ENCODE measurements at places on chromosomes 1 and 21.

GRCh38 chr1:93522721-93523120 lies 74.8 kb downstream of the FNBP1L start:
- no peak for DNase-seq

- DNase-seq = no peak
Measured at GRCh38 chr1:71030026-71030425, 17.6 kb downstream of the PTGER3 start.

GRCh38 chr1:7398982-7399381 lies 372.1 kb upstream of the VAMP3 start:
- DNase-seq = no peak

DNA sequence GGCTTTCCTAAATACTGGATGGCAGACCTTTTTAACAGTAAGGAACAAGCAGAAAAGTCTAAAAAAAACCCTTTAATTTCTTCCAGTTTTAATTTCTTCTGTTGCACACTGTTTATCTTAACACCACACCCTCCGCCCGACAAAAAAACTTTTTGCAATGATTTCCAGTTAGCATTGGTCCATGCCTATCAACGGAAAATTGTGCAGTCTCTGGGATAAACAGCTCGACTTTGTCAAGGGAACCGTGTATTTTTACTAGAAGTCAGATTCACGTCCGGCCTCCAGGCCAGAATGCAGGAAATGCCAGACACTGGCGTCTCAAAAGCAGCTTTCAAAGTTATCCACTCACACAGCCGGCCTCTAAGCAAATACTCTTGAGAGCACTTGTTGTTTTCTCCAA lies 378 bp upstream of the NUP210L start:
- DNase-seq = no peak

DNA sequence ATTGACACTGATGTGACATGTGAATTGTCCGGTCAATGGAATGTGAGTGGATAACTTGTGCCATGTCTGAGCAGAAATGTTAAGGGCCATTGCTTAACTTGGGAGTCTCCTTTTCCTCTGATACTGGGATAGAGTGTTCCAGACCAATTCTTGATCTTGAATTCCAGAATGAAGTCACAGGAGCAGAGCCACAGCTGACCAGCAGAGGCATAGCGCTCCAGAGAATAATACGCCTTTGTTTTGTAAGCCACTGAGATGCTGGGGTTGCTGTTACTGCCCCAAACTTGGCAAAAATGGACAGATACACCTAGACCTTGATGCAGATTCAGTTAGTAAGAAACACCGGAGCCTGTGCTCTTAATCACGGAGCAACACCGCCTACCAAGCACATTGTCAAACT lies 6.3 kb downstream of the KCNJ6 start:
- DNase-seq = no peak

DNA sequence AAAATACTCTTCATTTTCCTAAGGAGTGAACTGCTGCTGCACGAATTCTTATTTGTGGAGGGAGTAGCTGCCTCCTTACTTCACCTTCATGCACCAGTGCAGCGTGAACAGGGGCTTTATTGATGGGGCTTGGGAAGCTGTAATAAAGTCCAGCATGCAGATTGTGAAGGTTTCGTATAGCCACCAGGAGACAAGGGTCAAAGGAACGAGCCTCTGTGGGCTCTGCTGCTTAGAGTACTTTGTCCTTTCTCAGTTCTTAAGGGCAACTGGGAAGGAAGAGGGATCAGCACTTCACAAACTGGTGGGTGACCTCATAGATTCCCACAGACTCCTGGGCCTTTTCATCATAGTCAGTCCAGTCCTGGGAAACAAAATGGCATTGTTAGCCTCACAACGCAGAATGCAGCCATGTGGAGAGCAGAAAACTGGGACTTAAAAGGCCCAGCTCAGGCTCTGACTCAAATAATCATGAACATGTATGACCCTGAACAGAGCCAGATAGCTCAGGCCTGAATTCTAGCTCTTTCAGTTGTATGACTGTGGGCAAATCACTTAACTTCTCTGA lies 6.0 kb downstream of the CZIB start:
- DNase-seq = no peak

DNA sequence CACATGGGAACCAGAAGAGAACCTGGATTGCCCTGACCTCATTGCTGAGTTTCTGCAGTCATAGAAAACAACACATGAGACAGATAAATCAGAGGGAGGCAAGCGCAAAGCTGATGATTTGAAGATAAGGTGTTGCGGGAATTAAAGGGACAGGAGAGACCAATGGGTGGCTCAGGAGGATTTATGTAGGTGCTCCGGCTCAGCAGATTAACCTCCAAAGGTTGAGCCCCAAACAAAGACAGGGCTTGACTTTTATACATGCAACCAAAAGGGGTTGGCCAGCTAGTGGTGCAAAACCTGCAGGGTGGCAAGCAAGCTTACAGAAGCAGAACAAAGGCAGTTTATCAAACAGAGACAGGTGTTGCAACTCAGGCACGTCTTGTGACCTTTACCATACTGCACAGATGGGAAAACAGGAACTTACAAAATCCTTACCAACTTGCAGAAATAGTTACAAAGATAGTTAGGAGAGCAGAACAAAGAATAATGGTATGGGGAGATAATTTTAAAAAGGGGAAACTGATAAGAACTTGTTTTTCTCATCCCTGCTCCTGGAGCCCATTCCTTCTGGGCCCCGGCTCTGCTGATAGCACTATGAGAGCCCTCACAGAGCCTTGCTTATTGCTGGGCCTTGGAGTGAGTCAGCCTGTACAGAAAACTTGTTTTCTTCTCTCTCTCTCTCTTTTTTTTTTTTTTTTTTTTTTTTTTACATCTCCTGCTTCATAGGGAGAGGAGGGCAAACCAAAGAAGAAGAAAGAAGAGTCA lies 93.6 kb downstream of the SNRPE start:
- DNase-seq = no peak

GRCh38 chr1:89125240-89125912 lies 538 bp downstream of the GBP2 start:
- no peak for DNase-seq

- DNase-seq = no peak
Measured at GRCh38 chr1:35259561-35259960, 8.9 kb upstream of the ZMYM4 start.

- DNase-seq = no peak
Measured at GRCh38 chr21:28113718-28114117, 879.0 kb downstream of the LTN1 start.

DNA sequence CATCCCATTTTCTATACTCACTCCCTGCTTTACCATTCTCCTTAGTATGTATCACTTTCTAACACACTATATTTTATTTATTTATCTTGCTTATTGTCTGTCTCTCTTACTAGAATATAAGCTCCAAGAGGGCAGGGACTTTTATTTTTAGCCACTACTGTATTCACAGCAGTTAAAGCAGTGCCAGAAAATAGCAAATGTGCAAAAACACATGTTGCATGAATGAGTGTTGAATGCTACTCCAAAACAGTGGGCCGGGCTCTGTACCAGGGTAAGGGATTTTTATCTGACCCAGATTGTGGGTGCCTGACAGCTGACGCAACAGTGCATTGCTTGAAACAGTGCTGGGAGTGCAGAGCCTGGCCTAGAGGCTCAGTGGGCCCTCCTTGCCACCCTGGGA lies 24.7 kb downstream of the COL16A1 start:
- no peak for DNase-seq

DNA sequence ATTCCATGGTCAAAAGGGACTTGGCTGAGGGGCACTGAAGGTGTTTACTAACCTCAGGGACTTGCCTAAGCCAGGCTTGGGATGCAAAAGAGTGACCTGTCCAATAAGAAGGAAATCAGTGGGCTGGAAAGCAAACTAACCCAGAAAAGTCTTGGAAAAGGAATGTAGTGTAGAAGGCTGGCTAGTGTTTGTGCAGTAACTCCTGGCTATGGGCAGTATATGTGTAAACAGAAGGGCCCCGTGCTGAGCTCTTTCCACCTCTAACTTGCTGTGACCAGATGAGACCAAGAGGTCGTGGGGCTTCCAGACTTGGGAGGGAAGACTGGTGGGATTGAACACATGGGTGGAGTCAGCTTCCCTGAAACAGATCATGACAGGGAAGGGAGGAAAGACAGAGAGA lies 4.1 kb downstream of the MINDY1 start:
- no peak for DNase-seq

- no peak for DNase-seq
Measured at GRCh38 chr1:85465099-85465785, at the start of gene DDAH1. DDAH1 (minus strand) TSS chr1:85465159; CDS start chr1:85465045, 114 bp downstream.

DNA sequence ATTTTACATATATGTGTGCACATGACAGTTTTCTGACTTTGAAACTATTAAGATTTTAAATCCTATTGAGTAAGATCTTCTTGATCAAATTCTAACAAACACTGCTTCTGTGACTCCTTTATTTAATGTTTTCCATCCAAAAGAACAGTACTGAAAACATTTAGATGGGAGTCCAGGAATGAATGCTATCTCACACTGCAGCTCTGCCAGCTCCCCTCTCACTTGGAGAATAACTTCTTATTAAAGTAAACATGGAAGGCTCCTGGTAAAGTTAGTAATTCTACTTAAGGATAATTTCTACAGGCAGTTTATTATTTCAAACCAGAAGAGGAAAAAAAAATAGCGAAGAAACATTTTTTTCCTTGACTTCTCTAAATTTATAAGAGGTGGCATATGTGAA lies 349.1 kb downstream of the DPYD start:
- DNase-seq = no peak

- no peak for DNase-seq
Measured at GRCh38 chr1:70140343-70140742, 65.0 kb downstream of the LRRC40 start.

DNA sequence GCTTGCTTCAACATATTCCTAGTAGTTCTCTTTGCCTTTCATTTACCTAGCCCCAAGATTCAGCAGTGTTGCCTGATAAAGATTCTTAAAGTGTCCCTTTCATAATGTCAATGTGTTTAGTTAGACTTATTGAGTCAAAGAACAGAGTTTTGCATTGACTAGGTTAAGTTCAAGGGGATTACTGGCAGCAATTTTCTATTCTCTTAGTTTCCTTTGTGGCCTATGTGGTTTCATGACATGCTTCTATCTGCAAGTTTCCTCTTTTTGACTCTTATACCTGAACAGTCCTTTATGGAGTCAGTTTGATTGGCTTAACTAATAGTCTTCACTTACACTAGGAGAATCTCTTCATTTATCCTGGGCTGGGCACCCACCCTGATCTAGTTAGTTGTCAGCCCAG lies 151.3 kb downstream of the ADGRL4 start:
- no peak for DNase-seq

- no peak for DNase-seq
Measured at GRCh38 chr1:173050865-173051264, at the start of gene TNFSF18. TNFSF18 (minus strand) TSS chr1:173050941; CDS start chr1:173050896, 45 bp downstream.

- no peak for DNase-seq
Measured at GRCh38 chr1:76335882-76336281, 261.3 kb downstream of the ST6GALNAC3 start.

DNA sequence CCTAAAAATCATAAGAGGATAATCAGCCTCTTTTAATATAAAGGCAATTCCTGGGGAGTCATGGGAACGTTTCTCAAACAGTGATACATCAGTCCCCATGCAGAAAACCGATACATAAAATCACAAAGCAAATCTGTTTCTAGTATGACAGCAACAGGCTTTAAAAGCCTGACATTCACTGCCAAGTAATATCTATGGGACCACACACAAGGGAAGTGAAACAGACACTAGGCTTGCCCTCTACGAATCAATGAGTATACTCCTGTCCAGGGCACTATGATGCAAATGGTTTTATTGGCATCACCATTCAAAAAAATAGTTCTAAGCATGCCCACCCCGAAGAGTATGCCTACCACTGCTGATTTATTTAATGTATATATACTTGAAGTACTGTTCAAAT lies 54.4 kb downstream of the TIAM1 start:
- DNase-seq = no peak

- no peak for DNase-seq
Measured at GRCh38 chr1:153543736-153544135, 1.9 kb downstream of the S100A4 start.

DNA sequence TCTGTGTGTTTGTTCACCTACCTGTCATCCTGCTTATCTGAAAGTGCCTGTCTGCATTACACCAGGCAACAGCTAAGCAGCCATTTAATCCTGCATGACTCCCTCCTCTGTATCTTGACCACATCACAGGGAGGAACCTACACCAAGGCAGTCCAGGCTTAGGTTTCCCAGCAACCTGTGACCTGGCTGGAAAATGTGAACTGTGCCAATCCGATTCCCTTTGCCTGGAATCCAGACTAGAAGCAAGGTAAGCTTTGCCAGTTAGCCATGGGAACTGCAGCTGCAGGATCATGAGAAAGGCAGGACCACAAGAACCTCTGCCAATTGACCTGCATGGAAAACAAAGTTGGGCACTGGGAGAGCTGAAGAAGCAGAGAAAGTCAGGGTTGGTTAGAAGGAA lies 6.3 kb upstream of the ATP1B1 start:
- no peak for DNase-seq

GRCh38 chr1:118863688-118864087 lies 124.5 kb downstream of the TBX15 start:
- no peak for DNase-seq

DNA sequence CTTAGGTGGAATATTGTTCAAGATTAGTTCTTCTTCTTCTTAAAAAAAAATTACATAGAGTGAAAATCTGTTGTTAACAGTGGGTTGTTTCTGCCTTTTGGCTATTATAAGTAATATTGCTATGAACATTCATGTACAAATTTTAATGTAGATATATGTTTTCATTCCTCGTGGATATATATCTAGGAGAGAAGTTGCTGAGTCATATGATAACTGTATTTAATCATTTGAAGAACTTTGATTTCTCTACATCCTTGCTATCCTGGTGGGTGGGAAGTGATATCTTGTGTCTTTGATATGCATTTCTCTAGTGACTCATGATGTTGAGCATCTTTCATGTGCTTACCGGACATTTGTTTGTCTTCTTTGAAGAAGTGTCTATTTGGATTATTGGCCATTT lies 29.9 kb downstream of the MAST2 start:
- DNase-seq = no peak

DNA sequence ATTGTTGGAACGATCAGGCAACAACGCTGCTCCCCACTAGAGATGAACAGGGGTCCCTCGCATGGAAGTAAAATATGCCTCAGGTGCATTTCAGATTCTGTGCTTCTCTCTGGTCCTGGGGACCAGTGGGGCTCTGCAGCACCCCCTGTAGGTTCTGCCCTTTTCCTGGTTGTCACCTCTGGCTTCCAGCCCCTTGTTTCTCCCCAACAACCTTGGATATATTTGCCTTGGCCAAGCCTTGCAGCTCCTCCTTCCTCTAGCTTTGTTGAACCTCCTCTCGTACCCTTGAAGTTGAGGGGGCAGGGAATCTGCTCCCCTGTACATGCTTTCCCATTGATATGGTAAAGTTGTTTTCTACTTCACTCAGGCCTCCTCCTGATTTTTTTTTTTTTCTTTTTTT lies 5.4 kb upstream of the RGSL1 start:
- no peak for DNase-seq

GRCh38 chr1:217919683-217920388 lies 288.7 kb downstream of the SPATA17 start:
- no peak for DNase-seq
